SJCRH30 (cell line): ENCODE measurements at places on chromosomes 2 and 18.

- no peak for DNase-seq
These were observed 491 bp downstream of the L3MBTL4 start for GRCh38 chr18:6414118-6414722.

- DNase-seq, result no peak
These were observed 5.9 kb downstream of the ACKR3 start for GRCh38 chr2:236575510-236575909.

DNA sequence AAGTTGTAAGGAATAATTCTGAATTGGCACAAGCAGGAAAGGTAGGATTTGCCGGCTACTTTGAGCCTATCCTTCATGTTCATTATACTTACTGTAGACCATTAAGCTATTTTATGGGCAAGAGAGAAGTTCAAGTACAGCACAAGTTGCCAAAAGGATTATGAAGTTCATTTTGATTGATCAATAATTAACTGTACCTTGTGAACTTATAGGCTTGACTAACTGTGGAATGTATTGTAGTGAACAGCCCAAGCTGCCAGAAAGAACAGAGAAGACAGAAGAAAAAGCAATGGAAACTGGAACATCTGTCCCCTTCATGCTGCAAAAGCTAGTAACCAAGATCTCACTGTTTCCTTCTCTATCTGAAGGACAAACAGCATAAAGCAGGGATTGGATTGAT, 810.1 kb upstream of the ZEB2 start:
- no peak for DNase-seq

GRCh38 chr2:196268538-196269338, 97.4 kb upstream of the STK17B start:
- DNase-seq, result peak; percentile 79

GRCh38 chr2:10162586-10163497, 40.3 kb downstream of the RRM2 start:
- peak; percentile 53 for DNase-seq

DNA sequence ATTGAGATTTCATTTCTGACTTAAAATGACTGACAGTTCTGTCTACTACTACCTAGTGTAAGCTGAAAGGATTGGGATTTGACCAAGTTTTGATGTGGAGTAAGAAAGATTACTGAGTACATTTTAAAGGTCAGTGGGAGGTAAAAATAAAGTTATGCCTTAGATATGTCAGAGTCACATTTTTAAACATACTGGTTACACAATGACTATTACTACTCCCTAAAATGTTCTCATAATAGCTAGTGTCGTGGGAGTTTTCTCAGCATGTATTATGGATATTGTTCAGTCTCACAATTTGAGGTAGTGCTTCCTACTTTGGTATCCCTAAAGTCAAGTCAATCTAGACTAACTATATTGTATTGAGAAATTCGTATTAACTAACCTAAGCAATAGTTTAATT, 1092.5 kb downstream of the LRP1B start:
- DNase-seq, result no peak

DNA sequence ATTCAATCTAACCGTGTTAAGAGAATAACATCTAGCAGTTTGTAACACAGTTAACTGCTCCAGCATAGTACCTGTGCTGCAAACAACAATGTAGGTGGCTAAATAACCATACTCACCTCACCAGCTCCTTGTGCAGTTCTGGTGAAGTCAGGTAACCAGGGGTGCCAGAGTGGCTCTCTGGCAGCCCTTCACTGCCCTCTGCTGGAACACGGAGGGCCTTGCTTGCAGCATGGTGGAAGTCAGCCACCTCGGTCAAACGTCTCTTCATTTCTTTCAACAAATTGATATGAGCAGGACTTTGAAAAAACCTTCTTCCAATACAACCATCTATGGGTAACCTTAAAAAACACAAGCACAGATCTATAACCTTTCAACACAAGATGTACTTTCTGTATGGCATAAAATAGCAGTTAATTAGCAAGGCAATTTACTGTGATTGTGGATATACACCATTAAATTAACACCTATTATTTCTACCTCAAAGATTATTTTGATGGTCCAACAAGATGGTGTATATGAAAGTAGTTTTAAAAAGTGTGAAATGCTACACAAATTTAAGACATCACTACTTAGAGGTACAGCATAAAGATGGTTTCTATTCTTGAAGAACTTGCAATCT, 56.6 kb downstream of the EPG5 start:
- peak; percentile 46 for DNase-seq

GRCh38 chr2:73891276-73891901, 1.4 kb upstream of the ACTG2 start:
- DNase-seq, result no peak

DNA sequence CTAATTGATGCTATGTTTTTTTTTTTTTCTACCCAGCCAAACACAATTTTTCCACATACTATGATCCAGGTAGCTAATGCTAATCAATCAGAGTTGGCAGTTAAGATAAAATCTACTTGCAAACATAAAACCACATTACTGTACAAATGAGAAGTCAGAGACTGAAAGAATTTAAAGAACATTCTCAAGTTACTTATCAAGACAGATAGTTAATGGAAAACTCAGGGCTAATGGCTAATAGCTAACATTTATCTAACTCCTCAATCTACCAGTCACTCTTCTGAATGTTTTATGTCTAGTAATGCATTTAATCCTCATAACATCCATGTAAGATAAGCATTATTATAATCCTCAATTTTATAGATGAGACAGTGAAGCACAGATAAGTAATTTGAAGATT, 537.6 kb upstream of the SETBP1 start:
- no peak for DNase-seq

GRCh38 chr2:37833423-37833822, 91.7 kb upstream of the RMDN2 start:
- no peak for DNase-seq

- no peak for DNase-seq
These were observed 3.3 kb downstream of the APCDD1 start for GRCh38 chr18:10457767-10458166.

GRCh38 chr2:229611360-229611759, 103.0 kb downstream of the DNER start:
- DNase-seq, result no peak

DNA sequence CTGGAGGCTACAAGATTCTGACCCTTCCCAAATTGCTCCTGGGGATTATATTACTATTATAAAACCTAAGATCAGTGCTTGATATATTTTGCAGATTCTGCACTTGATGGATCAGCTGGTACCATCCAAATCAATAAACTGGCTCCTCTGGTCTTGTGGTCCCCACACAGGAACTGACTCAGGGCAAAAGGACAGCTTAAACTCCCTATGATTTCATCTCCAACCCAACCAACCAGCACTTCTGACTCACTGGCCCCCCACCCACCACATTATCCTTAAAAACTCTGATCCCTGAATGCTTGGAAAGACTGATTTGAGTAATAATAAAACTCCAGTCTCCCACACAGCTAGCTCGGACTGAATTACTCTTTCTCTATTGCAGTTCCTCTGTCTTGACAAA, 82.1 kb downstream of the TMEM163 start:
- no peak for DNase-seq

DNA sequence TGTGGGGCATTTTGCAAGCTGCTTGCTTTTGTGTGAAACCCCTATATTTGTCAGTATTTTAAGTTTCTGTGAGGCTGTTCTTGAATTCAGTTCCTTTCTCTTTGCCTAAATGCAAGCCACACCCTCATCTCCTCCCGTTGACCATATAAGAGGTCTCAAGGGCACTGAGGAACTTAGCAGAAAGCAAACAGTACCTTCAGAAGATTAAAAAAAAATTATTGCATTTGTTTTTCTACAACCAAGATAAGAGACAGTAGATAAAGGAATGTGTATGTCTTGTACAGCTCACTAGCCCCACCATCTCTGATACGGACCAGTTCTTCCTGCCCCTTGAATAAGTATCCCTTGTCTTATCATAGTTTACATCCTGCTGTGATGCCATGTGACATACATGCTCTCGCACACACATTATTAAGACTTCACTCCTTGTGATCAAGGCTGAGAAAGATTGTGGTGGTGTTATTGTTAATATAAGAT, 64.2 kb downstream of the NPAS2 start:
- no peak for DNase-seq

DNA sequence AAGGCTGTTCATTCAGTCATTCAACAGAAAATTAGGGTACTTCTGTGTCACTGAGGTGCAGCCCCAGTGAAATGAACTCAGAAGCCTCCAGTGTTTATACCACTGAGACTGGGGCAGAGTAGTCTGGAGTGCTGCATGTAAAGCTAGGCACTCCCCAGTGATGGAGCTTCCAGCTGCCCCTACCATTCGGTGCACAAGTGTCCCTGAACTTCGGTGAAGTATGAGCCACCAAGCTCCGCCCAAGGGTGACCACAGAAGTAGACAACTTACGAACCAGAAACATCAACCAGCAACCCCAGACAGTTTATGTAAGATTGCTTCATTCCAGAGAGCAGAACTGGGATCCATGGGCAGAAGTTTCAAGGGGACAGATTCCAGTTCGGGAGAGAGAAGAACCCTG, 70.6 kb upstream of the FOSL2 start:
- no peak for DNase-seq

GRCh38 chr2:157093666-157094065, 163.8 kb upstream of the GALNT5 start:
- no peak for DNase-seq

DNA sequence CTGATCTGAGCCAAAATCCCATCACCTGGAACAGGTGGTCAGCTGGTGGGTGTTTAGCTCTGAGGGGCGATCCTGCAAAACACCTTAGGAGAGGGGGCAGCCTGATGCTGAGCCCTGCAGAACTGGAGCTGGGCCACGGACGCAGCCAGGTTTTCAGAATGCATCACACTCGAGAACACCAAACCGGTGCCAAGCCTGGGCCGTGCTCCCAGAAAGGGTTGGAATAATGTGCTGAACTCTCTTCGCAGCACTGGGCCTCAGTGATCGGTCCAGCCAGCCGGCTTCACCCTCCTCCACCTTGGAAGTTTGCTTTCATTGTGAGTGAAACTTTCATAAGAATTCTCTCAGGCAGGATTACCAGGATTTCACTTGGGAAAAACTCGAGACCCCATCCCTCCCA, 56.5 kb upstream of the TTC39C start:
- no peak for DNase-seq

DNA sequence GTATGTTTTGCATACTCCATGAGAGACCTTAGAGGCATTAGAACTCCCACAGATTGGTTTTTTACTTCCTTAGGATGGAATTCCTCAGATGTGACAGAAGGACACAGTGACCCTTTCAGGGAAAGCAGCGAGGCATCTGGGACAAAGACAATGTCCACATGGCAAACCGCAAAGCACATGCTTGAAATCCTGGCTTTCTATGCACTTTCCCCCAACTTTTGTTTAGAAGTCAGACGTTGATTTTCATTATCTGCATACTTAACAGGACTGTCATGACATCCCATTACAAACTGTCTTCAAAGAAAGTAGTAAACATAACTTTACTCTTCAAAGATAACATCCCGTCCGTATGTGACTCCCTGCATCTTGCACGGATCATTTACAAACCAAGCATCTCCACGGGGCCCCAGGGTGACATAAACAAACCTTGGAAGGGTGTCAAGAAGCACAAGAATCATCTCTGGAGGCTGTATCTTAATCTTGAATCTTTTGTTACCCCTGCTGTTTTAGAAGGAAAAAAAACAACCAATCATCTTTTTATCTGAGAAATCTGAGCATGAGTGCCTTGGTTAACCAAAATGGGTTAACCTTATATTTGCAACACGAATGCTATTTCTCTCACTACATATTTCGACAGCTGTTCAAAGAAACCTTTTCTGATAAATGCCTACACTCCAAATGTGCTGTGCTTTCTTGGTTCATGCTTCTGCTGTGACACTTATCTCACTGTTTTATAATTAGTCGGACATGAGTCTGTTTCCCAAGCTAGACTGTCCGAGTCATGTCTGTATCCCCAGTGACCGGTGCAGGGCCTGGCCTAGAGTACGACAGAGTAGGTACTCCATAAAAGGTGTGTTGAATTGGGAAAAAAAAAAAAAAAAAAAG, 90.8 kb downstream of the CCBE1 start:
- no peak for DNase-seq

DNA sequence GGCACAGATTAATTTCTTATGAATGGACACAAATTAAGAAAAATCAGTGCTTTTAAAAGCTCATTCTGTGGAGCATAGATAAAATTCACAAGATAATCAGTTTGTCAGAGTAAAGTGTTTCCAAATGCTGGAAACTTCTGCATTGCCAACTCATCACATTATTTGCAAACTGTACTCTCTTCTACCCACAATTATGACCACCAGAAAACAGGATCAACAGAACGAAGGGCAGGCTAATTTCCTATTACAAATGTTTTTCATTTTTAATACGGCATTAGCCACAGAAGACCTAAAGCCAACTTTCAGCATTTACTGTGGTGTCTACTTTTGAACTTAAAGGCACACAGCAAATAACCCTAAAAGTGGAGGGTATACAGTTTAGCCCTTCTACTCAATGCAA, 6.0 kb downstream of the IRS1 start:
- no peak for DNase-seq

DNA sequence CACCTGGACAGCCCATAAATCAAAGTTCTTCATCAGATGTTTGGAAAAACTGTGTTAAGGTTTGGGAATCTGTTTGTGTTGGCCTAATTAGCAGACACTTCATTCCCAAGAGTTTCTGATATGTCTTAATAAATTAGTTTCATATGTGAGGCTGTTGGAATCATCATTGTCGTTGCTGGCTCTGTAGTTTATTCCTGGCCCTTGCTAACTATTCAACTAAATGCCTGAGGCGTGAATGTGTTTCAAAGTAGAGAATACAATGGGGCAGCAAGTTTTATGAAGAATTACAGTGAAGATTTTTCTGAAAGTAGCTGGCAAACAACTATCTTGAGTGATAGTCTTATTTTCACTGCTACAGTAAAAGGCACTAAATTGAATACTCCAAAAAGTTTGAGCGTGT, 141.1 kb downstream of the PARD3B start:
- DNase-seq, result no peak

DNA sequence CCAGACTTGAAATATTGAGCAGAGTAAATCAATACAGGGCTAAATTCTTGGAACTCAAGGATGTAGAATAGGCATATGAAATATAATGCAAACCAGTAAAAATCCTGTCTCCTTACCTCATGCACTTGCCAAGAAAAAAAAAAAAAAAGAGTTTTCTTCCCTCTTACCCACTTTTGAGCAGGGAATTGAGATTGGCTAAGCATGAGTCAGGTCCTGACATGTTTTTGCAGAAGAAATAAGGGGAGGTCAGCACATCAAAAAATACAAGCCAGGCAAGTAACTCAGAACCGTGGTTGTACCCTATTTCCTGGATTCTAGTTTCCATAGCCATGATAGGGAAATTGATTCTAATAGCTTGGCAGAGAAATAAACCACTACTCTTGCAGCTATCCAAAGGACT, 1526.7 kb downstream of the LRP1B start:
- DNase-seq, result no peak

- no peak for DNase-seq
These were observed 5.4 kb upstream of the ZC3H8 start for GRCh38 chr2:112260295-112260625.

GRCh38 chr2:234981197-234982095, 29.6 kb downstream of the SH3BP4 start:
- DNase-seq, result peak; percentile 93

DNA sequence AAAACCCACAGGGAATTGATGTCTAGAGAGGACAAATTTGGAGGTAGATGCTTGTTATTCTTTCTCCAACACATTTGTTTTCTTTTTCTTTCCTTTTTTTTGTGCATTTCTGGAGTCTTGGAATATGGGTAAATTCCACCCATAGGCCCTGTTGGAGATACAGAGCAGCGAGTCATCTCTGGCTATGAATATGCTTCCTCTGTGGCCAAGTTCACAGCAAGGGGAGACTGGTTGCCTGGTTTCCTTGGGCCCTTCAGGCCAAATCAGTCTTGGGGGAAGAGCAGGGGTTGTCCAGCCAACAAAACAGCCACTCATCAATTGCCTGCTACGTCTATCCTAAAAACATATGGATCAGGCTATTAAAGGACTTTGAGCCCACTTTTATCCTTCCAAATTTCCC, 27.5 kb downstream of the SP100 start:
- no peak for DNase-seq
